ENCODE measurements at places on chromosomes 12 and 14. TPM values are rescaled to one million over a fixed set of nuclear protein-coding genes. Genes with fewer than 3 reads are reported as not detected.

The SLC39A2 gene
- 0.06 TPM for polyA plus RNA-seq

- DNase-seq: no peak
Measured at GRCh38 chr12:48390026-48390425, 39.3 kb upstream of the ZNF641 start.

The SLC24A4 gene
- polyA plus RNA-seq: 0.54 TPM

DNA sequence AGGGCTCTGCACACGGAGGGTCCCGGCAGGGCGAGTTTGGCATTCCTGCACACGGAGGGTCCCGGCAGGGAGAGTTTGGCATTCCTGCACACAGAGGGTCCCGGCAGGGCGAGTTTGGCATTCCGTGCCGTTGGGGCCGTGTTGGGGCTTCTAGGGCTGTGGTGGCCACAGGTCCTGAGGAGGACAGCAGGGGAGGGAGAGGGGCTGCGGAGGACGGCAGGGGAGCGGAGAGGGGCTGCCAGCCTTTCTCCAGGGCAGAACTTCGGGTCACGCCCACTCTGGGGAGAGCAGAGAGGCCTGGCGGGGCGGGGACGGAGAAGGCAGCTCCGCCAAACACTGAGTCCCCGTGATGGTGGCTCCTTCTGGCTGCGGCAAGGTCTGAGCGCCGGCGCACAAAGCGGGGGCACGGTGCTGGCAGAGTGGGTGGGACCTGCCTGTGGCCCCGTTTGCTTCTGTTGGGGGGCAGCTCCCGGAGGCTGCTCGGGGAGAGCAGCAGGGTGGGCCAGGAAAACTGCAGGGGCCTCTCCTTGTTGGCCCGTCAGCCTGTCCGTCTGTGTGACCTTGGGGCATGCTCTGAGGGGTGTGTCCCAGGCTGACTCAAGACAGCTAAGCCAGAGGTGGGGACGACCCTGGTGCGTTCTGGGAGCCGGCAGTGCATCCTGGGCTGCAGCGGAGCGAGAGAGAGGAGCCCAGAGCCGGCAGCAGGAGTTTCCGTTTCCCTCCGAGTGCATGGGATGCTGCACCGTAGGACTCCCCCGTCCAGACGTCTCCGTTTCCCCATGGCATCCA is 60.2 kb downstream of the LRCOL1 start:
- DNase-seq: no peak

The CNTN1 gene
- polyA plus RNA-seq: 7.4 TPM

GRCh38 chr12:93245543-93245942 is 132.2 kb upstream of the NUDT4 start:
- no peak for DNase-seq

The CSRP2 gene
- 29.4 TPM for polyA plus RNA-seq

DNA sequence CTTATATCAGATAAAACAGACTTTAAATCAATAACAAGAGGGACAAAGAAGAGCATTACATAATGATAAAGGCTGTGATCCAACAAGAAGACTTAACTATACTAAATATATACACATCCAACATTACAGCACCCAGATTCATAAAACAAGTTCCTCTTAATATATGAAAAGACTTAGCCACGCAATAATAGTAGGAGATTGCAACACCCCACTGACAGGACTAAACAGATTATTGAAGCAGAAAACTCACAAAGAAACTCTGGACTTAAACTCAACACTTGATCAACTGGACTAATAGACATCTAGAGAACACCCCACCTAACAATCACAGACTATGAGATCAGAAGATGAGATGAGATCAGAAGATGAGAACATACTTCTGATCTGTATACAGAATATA is 5.7 kb upstream of the CLEC14A start:
- DNase-seq: no peak

DNA sequence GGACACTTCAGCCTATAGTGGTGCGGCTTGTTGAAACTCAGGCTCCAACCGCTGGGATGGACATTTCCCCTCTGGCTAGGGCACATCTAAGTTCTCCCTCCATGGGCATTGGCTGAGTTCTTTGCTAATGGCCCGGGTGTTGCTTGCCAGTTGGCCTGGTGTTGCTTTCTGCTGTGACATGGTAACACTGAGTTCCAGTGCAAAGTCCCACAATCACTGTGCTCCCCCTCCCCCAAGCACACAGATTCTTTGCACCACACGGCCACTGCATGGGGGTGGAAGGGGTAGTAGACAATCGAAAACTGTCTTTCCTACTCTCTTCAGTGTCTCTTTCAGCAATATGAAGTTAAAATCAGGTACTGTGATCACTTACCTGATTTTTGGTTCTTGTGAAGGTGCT is 308.2 kb downstream of the FUT8 start:
- no peak for DNase-seq

The GLIPR1L1 gene
- 0.27 TPM for polyA plus RNA-seq

- DNase-seq: no peak
Measured at GRCh38 chr12:21526053-21526452, at the start of gene SPX. Gene SPX, plus strand, starts transcription at chr12:21526296. Its CDS starts 177 bp downstream, at chr12:21526473.

The DLK1 gene
- polyA plus RNA-seq: 25.2 TPM

GRCh38 chr14:75561013-75561432 is 17.4 kb upstream of the FLVCR2 start:
- DNase-seq: peak; percentile 76

The KRT6B gene
- polyA plus RNA-seq: not detected

The IAPP gene
- polyA plus RNA-seq: 0.10 TPM

The GPRC5A gene
- 19.4 TPM for polyA plus RNA-seq

The MYF5 gene
- 0.07 TPM for polyA plus RNA-seq

DNA sequence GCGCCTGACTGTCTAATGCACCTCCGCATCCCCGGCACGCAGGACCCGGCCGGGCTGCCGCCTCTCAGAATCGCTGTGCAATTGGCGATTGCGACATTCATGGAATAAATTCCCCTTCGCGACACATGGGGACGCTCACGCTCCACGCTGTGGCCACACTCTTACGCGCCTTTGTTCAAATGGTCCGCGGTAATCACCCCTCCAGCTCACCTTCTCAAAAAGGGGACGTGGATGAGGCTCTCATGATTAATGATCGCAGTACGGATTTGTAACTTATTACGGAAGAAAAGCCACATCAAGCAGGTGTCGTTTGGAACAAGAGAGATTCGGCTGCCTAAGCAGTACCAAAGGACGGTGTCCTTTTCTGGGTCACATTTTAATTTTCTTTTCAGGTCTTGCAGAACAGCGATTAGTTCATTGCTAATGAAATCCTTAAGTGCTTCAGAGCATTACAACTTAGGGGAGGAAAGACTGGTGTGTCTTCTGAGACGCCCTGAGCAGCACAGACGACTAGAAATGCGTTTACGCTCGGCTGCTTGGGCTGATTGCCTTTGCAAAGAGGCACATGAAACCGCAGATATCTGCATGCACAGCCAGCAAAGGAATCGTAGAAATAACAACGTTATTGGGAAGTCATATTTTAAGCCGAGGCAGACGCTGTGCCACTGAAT is 37.3 kb upstream of the ADGRD1 start:
- peak; percentile 67 for DNase-seq

DNA sequence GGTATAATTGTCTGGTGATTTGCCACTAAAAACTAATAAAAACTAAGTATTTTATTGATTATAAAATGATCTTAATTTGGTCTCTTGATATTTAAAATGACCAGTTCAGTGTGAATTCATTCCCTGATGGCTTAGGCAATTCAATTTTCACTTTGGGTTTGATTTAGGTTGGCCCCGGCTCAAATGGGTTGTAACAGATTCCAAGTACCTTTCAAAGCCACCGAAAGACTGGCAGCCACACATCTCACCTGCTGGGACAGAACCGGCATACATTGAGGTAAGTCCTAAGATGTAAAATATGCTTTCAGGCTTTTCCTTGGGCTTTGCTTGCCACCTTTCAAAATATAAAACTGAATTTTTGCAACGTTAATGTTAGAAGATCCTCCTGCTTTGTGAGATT is 77.5 kb upstream of the ATF1 start:
- no peak for DNase-seq

- DNase-seq: no peak
Measured at GRCh38 chr12:92506891-92507290, 195.9 kb upstream of the PLEKHG7 start.

- DNase-seq: peak; percentile 85
Measured at GRCh38 chr14:55077170-55078151, 26.0 kb downstream of the MAPK1IP1L start.

DNA sequence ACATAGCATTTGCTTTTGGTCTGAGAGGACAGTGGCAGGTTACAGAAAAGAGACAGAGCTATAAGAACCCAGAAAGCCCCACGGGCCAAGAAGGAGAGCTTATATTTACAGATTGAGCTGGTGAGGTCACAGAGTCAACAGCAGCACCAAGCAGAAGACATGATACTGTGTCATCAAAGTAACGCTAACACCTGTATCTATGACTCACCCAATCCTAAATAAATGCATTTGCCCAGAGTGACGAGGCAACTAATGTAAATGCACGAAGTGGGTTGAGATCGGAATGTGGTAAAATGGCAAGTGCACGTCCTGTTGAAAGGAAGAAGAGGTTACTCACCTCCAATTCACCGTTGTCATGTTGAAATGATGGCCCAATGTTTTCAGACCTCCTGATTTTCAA is 6.7 kb upstream of the CD163L1 start:
- no peak for DNase-seq
